Stimulated activated CD8-positive, alpha-beta memory T cell treated with anti-CD3 and anti-CD28 coated beads, Interleukin-15, amount 100 ng/mL, for 1 hour (primary cell): ENCODE measurements at places on chromosomes 1 and 21.

DNA sequence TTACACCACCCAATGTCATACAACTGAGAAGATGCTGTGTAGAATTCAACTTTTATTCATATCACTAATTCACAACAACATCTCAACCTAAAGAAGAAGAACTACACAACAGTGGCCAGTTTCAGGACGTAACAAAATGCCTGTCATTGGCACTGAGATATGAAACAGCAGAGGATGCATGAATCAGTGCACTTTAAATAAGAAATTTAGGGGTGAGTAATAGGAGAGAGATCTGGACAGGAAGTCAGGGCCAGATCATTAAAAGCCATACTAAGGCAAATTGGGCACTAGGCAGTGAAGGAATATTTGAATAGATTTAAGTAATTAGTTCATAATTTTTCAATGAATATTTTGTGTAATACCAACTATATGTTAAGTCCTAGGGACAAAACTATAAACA, 510.5 kb downstream of the PLPP3 start:
- DNase-seq: no peak

- no peak for DNase-seq
Measured at GRCh38 chr1:239735111-239735510, 348.7 kb downstream of the CHRM3 start.

GRCh38 chr21:45544449-45545235, 2.4 kb upstream of the SLC19A1 start:
- DNase-seq: no peak

GRCh38 chr1:208213786-208214185, 30.4 kb downstream of the PLXNA2 start:
- DNase-seq: no peak

DNA sequence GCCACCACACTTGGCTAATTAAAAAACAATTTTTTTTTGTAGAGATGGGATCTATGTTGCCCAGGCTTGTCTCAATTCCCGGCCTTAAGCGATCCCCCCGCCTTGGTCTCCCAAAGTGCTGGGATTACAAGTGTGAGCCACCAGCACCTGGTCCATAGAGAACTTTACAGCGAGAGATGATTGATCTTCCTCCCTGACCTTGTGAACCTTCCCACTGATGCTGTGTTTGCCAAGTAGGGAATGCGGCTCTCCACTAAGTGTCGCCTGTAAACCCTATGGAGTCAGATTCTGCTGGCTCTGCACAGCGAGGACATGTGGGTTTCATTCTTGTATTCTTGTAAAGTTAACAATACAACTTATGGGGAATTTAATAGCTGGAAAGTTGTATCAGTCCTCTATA, 81.3 kb upstream of the LYST start:
- DNase-seq: no peak

GRCh38 chr1:3504822-3505153, 50.3 kb downstream of the ARHGEF16 start:
- DNase-seq: no peak

DNA sequence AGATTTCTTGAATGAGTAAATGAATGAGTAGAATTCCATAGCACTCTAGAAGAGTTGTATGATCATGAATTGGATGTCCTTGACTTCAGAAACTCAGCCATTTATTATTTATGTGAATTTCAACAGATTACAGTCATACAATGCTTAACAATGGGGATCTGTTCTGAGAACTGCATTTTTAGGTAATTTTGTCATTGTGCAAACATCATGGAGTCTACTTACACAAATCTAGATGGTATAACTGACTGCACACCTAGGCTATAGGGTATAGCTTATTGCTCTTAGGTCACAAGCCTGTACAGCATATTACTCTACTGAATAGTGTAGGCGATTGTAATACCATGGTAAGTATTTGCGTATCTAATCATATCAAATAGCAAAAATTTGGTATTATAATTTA, 59.6 kb downstream of the PRRX1 start:
- DNase-seq: no peak

GRCh38 chr1:18480315-18481189, at the start of gene KLHDC7A:
TSS of gene KLHDC7A (plus strand) at chr1:18480930. CDS start at chr1:18480982, 52 bp downstream.
- no peak for DNase-seq

GRCh38 chr1:197733324-197733723, 42.0 kb downstream of the DENND1B start:
- DNase-seq: no peak

DNA sequence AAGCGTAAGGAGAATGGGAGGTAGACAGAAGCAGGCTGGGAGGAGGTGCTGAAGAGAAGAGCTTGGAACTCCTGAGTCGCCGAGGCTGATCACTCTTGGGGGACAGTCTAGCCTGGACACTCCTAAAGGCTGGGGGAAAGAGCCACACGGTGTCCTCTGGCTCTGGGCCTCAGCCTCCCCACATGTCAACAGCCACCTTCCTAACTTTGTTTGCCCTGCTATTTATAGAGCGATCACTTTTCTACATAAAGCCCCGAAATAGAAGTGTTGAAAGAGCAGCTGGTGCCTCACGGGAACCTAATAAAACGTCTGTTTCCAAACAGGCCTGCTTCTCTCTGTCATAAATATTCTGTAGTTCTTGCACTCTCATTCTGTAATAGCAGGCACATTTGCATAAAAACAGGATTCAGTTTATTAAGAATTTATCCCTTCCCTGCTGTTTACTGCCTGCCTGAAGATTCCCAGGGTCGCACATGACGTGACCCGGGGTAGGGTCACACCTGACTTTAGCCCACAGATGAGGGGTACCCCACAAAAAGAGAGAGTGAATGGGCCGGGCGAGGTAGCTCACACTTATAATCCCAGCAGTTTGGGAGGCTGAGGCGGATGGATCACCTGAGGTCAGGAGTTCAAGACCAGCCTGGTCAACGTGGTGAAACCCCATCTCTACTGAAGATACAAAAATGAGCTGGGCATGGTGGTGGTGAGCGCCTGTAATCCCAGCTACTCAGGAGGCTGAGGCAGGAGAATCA, 212.5 kb downstream of the TOMM20 start:
- no peak for DNase-seq

GRCh38 chr1:171785766-171786165, 4.3 kb downstream of the METTL13 start:
- DNase-seq: no peak

GRCh38 chr1:226470921-226471866, 63.3 kb upstream of the PARP1 start:
- no peak for DNase-seq

GRCh38 chr1:27148591-27148990, 6.3 kb downstream of the SLC9A1 start:
- no peak for DNase-seq

DNA sequence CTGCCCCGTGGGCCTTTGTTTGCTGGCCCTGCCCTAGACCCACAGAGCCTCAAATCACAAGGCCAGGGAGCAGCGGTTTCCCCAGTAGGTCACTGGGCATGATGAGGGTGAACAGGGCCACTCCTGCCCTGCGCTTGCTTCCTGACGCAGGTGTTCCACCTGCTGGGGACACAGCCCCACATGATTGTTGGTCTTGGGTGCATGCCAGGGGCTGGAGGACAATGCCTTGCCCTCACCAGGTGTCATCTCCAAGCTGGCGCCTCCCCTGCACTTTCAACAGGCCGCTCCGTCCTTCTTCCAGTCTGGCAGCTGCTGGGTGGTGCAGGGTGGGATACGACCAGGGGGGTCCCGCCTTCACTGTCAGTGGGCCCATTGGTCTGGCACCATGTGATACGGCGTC, 24.3 kb downstream of the IL10RB start:
- DNase-seq: no peak

- DNase-seq: no peak
Measured at GRCh38 chr1:232611834-232612233, 18.1 kb downstream of the SIPA1L2 start.

DNA sequence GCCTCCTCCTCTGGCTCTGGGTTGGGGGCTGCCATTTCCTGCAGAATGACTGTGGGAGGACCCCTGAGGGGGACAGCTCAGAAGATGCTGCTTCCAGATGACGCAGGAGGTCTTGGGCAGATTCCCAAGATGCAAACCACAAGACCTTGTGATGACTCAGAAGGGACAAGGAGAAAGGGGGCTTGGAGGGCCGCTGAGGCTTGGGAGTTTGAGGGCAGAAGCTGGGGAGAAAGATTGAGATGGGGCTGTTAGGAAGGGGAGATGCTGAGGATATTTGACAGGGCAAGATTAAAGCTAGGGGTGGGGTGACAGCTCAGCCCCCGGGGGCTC, 7.5 kb downstream of the PTPRU start:
- DNase-seq: no peak

- no peak for DNase-seq
Measured at GRCh38 chr1:111731956-111732355, 7.2 kb downstream of the INKA2 start.

DNA sequence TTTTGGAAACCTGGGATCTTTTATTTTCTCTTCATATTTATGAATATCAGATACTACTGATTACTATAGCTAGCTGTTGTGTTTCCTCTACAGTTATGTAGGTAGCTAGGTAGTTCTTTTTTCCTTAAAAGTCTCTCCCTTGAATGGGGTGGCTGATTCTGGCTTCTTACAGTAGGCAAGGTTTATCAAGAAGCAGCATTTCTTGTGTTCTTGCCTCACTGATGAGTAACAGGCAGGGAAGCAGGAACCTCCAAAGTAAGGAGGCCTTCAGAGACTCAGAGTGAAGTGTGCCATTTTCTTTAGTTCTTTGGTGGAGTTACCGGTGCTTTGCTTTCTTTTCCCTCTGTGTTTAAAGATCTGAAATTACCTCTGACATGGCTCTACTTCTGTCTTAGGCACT, 56.0 kb downstream of the ZMYM4 start:
- DNase-seq: no peak

GRCh38 chr1:230171356-230172015, 104.4 kb downstream of the GALNT2 start:
- no peak for DNase-seq

GRCh38 chr1:110487726-110488125, 31.2 kb downstream of the KCNA10 start:
- no peak for DNase-seq

GRCh38 chr1:169460191-169460833, 25.4 kb downstream of the SLC19A2 start:
- DNase-seq: no peak

GRCh38 chr1:152039461-152039860, 2.7 kb upstream of the S100A11 start:
- DNase-seq: no peak

GRCh38 chr1:151062741-151063371, 2.7 kb downstream of the MLLT11 start:
- DNase-seq: no peak

GRCh38 chr1:85445906-85446305, 19.1 kb downstream of the DDAH1 start:
- DNase-seq: no peak

DNA sequence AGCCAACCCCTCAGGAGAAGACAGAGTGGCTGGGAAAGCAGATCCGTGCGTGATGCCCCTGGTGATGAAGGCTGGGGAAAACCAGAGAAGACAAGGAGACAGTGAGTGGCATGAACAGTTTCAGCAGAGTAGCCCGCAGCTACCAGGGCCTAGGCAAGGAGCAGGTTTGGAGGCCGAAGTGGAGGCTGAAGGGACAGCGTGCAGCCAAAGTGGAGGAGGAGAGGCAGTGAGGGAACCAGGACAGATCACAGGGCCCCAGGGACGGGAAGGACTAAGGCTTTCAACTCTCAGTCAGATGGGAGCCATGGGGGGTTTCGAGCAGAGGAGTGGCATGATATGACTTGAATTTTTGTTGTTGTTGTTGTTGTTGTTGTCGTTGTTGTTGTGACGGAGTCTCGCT, 59.9 kb upstream of the SELENON start:
- no peak for DNase-seq

- no peak for DNase-seq
Measured at GRCh38 chr1:216448011-216448510, 24.8 kb upstream of the USH2A start.

GRCh38 chr1:198132060-198132781, 24.6 kb upstream of the NEK7 start:
- no peak for DNase-seq

DNA sequence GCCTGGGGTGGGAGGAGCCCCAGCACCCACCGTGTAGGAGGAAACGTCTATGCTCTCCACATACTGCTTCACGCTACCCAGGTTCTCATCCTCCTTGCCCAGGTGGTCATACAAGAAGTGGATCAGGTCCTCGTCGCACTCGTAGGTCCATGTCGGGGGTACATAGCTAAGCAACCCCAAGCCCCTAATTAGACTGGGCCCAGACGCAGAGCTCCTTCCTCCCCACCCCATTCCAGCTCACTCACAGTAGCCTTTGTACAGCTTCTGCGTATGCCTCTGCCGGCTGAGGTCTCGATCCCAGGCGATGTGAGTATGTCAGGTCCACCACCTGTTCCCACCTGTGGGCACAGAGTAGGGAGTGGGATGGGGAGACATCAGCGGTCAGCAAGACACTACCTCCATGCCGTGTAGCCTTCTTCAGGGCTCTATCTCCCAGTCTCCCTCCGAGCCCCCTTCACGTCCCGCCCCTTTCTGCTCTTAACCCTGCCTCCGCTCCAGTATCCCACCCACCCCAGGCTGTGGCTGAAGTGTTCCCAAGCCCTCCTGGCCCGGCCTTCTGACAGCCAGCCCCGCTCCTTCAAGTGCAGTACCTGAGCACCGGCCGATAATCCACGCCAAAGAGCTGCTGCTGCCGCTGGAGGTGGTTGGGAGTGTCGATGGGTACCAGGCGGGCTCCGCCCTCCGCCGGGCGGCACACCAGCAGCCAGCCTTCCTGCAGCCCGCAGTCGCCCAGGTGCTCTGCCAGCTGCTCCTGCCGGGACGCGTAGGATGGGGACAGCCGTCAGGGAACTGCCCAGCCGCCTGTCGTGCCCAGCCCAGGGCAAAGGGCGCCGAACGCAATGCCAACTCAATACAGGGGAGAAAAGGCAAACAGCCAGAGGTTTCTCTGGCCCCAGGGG, 919 bp downstream of the HECTD3 start:
- DNase-seq: no peak

DNA sequence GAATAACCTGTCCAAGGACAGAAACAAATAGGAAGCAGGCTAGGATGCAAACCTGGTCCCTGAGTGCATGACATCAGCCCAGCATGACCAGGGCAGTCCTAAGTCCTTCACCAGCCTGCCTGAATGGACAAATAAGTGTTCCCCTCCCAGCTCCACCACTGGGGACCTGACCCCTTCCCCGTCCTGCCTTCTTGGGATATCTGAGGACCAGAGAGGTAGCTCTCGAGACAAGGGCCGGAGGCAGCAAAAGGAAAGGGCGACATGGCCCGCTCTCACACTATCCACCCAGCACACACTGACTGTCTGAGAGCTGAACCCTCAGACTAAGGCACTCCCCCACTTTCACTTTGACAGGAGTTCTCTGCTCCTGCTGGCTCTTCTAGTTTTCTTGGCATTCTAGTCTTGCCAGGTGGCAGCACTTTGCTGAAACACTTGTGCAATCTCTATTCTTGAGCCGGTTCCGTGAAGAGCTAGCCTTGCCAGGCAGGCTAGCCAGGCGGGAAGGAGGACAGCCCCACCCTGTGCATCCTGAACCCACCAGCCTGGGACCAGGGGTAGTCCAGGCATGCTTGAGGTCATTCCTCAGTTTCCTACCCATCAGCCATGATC, 251.1 kb upstream of the RAB4A start:
- no peak for DNase-seq
